ENCODE measurements at places on chromosomes 12 and 14. TPM values are rescaled to one million over a fixed set of nuclear protein-coding genes. Genes with fewer than 3 reads are reported as not detected.

The TAPBPL gene
- total RNA-seq = 1.1 TPM

GRCh38 chr14:45364565-45365156, 111.7 kb upstream of the MIS18BP1 start:
- DNase-seq = no peak

The RHOJ gene
- 0.32 TPM for total RNA-seq

DNA sequence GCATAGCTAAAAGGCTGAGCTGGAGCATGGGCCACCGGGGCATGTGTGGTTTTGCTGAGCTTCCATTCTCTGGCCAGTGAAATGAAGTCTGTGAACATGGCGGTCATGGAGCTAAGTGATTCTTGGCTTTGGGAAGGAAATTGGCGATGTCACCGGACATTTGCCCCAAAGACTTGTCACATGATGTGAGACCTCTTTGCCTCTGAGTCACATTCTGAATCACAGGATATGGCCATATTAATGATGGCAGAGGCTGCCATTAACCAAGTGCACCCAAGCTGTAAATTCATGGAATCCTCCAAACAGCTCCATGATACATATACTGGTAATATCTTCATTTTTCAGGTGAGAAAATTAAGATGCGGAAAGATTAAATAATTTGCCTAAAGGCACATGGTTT, 27.4 kb upstream of the BATF start:
- no peak for DNase-seq

DNA sequence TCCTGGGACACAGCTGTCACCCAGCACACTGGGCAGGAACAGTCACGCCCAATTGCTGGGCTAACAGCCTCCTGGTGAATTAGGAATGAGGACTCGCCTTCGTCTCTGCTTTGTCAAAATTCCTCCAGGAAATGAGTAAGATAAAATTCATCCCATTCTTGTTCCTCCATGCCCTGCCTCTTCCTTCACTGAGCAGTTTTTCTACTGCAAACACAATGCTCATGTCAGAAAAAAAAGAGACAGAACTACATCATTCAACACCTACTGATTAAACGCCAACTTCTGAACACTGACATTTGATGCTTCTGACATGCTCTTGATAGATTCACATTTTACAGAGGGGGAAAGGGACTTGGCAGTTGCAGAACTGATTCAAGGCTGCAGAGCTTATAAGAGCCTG, 37.5 kb upstream of the DTX1 start:
- DNase-seq = no peak

The ASCL1 gene
- total RNA-seq = not detected

The PRB2 gene
- total RNA-seq = not detected

GRCh38 chr14:102049258-102050025, 37.4 kb downstream of the HSP90AA1 start:
- no peak for DNase-seq

DNA sequence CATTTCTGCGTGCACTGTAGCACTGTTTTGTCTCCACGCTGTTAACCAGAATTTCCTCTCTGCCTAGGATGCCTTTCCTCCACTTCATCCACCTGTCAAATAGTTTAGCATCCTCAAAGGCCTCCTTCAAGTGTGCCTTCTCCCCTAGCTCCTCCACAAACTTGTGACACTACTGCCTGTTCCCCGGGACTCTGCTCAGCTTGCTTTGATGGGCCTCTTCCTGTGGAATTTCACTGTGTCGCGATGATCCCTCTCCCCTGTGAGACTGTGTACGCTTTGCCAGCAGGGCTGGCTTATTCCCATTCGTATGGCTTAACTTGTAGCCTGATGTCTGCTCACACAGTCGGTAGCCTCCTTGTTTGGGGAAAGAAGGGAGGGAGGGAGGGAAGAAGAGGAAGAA, 426.8 kb downstream of the VRK1 start:
- no peak for DNase-seq

Measured in SJSA1 (cell line).